ENCODE measurements at places on chromosomes 2 and 18. TPM values are rescaled to one million over a fixed set of nuclear protein-coding genes. Genes with fewer than 3 reads are reported as not detected.

GRCh38 chr2:226508683-226509082 is 290.9 kb downstream of the IRS1 start:
- no peak overlapping the region for H3K27ac ChIP-seq
- H3K4me1 ChIP-seq = no peaks in the 10 kb centered on the region
- no peaks in the 10 kb centered on the region for H3K27me3 ChIP-seq
- no peaks in the 10 kb centered on the region for H3K36me3 ChIP-seq

GRCh38 chr18:41871229-41872000 is 83.6 kb upstream of the PIK3C3 start:
- no peak overlapping the region for H3K4me3 ChIP-seq
- no peaks in the 10 kb centered on the region for H3K27me3 ChIP-seq
- DNase-seq = no peak
- H3K4me1 ChIP-seq = no peaks in the 10 kb centered on the region
- no peaks in the 10 kb centered on the region for H3K36me3 ChIP-seq

DNA sequence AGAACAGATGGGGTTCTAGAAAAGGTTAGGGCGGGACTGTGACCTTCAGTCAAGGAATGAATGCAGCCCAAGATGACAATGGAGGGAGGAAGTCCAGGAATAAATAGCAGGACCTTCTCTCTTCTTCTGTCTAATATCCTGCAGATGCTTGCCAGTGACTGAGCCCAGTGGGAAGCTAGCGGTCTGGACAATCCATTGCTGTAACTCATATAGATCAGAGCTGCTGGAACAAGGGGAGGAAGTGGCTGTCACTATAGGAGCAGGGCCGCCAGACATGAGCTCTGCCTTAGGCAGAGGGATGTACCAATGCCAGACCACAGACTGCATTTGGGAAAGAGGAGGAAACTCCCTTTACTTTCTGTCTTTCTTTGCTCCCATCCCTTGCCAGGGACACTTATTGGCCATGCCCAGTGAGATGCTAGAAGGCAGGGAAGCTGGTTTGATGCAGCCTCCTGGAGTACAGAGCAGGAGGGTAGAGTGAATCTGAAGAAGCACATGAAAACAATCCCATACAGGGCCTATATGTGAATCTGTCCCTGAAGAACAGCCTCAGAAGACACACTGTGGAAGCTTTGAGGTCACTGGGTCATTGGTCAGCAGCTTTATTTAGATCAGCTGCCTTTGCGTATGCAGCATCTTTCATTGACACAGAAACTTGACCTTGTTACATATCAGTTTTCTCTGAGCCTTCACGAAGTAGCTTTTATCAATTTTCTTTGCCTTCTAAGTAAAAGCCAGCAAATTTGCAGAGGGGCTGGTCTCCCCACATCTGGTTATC is 65.4 kb downstream of the CCDC85A start:
- H3K27ac ChIP-seq = no peak overlapping the region
- H3K27me3 ChIP-seq = no peaks in the 10 kb centered on the region
- no peaks in the 10 kb centered on the region for H3K4me1 ChIP-seq
- no peak overlapping the region for H3K4me3 ChIP-seq
- no peaks in the 10 kb centered on the region for H3K36me3 ChIP-seq
- no peak for DNase-seq

- H3K36me3 ChIP-seq = no peaks in the 10 kb centered on the region
- H3K4me3 ChIP-seq = no peak overlapping the region
- no peak for DNase-seq
- H3K27me3 ChIP-seq = no peaks in the 10 kb centered on the region
- no peak overlapping the region for H3K27ac ChIP-seq
Observed at GRCh38 chr18:34108206-34108605, 116.5 kb downstream of the NOL4 start.

SEMA4C gene
- 45.9 TPM for total RNA-seq

GRCh38 chr2:240299710-240300068 is 135.8 kb upstream of the GPC1 start:
- DNase-seq = no peak
- H3K4me3 ChIP-seq = no peak overlapping the region
- no peak overlapping the region for H3K27ac ChIP-seq
- H3K27me3 ChIP-seq = no peaks in the 10 kb centered on the region

- H3K4me1 ChIP-seq = no peaks in the 10 kb centered on the region
- H3K27ac ChIP-seq = no peak overlapping the region
- H3K36me3 ChIP-seq = no peaks in the 10 kb centered on the region
- H3K27me3 ChIP-seq = no peaks in the 10 kb centered on the region
- no peak for DNase-seq
- peak overlapping the region; percentile 19 for H3K4me3 ChIP-seq
Observed at GRCh38 chr2:148888003-148888501, 13.0 kb downstream of the KIF5C start.

- peak overlapping the region; percentile 54 for H3K4me3 ChIP-seq
- no peaks in the 10 kb centered on the region for H3K4me1 ChIP-seq
- H3K27ac ChIP-seq = peak overlapping the region; percentile 95
- no peaks in the 10 kb centered on the region for H3K36me3 ChIP-seq
Observed at GRCh38 chr18:9104244-9104901, 1.9 kb downstream of the NDUFV2 start.

DNA sequence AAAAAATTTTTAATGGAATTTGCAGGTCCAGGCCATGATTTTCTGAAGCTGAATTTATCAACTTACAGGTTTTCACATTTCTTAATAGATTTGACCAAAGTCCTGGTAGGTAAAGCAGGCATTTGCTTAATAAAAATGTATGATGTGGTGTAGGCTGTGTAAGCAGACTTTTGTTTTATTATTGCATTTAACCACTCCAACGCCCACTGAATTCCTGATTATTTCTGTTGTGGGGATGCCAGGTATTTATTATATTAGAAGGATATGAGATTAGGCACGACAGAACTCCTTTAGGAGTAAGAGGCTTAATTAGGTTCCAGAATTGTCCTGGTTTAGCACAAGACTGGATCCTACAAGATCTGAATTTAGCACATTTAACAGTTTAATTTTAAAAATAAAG is 111.1 kb downstream of the ADCYAP1 start:
- no peaks in the 10 kb centered on the region for H3K36me3 ChIP-seq
- DNase-seq = no peak
- no peaks in the 10 kb centered on the region for H3K27me3 ChIP-seq
- H3K4me3 ChIP-seq = no peak overlapping the region

GRCh38 chr18:37529863-37530262 is 35.7 kb downstream of the CELF4 start:
- DNase-seq = no peak
- no peaks in the 10 kb centered on the region for H3K4me1 ChIP-seq
- H3K4me3 ChIP-seq = no peak overlapping the region
- no peaks in the 10 kb centered on the region for H3K36me3 ChIP-seq
- H3K27ac ChIP-seq = no peak overlapping the region

GRCh38 chr2:152894051-152894450 is 175.6 kb downstream of the ARL6IP6 start:
- no peaks in the 10 kb centered on the region for H3K4me1 ChIP-seq
- H3K4me3 ChIP-seq = no peak overlapping the region
- H3K36me3 ChIP-seq = no peaks in the 10 kb centered on the region

FMNL2 gene
- total RNA-seq = 9.8 TPM

DNA sequence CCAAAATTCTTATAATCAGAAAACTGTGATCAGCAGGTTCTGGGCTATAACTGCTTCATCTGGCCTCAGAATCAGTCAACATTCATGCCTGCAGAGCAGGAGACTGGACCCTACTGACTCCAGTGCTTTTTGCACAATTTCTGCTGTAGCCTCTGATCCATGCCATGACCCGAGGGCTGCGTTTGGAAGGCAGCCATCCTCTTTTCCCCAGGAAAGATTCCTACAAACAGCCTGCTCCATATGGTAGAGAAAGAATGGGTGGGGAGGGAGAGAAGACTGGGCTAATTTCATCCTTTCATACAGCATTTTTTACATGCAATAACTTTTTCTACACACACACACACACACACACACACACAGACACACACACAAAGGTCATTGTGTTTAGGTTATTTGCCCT is 133.0 kb upstream of the MMADHC start:
- DNase-seq = no peak
- no peaks in the 10 kb centered on the region for H3K4me1 ChIP-seq
- H3K27ac ChIP-seq = no peak overlapping the region
- no peaks in the 10 kb centered on the region for H3K27me3 ChIP-seq
- no peak overlapping the region for H3K4me3 ChIP-seq

MCEE gene
- 41.4 TPM for total RNA-seq

PMS1 gene
- total RNA-seq = 23.8 TPM

DNA sequence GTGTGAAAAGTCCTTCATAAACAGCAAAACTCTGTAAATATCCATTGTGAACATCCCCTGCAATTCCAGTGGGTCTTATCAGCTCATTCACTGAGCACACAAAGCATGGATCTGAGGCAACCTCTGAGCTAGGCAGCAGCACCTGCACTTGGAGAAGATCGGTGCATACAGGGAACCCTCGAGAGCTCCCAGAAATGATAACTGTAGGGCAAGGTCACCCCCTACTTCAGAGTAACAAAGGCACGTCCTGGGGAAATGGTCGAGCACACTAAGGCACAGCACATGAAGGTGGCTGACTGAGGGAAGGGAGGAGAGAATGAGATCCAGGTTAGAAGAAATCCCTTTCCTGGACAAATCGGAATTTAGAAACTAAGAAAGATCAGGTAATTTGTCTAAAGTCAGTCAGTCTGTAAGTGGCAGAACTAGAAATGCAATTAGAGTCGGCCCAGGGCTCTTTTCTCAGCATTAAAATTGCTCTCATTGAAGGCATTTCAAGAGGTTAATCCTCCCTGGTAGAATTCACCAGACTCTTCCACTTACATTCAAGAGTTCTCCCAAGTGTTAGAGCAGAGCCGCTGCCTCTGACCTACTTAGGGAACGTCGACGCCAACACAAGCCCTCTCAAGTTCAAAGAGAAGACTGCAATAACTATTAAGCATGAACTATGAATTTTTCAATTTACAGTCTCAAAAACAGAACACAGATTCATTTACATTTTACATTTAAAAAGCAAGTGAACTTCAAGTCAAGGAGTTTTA is 45.9 kb downstream of the PXDN start:
- no peaks in the 10 kb centered on the region for H3K36me3 ChIP-seq
- no peaks in the 10 kb centered on the region for H3K27me3 ChIP-seq
- no peak overlapping the region for H3K4me3 ChIP-seq
- H3K27ac ChIP-seq = no peak overlapping the region
- peaks cover 2% of the 10 kb centered on the region for H3K4me1 ChIP-seq

ZAP70 gene
- total RNA-seq = 3.9 TPM

RAX gene
- 0.40 TPM for total RNA-seq

MBP gene
- total RNA-seq = 43.5 TPM

G6PC2 gene
- total RNA-seq = not detected

FAM110C gene
- total RNA-seq = 17.7 TPM

- H3K4me1 ChIP-seq = no peaks in the 10 kb centered on the region
- no peaks in the 10 kb centered on the region for H3K36me3 ChIP-seq
- no peak overlapping the region for H3K27ac ChIP-seq
- no peaks in the 10 kb centered on the region for H3K27me3 ChIP-seq
Observed at GRCh38 chr2:157894694-157895435, 18.7 kb upstream of the ACVR1 start.

C1QL2 gene
- total RNA-seq = 1.4 TPM

ST8SIA5 gene
- total RNA-seq = not detected

- H3K27me3 ChIP-seq = no peaks in the 10 kb centered on the region
- H3K4me3 ChIP-seq = no peak overlapping the region
- no peak for DNase-seq
- H3K36me3 ChIP-seq = no peaks in the 10 kb centered on the region
Observed at GRCh38 chr18:11511434-11512095, 97.8 kb upstream of the SLC35G4 start.

DNA sequence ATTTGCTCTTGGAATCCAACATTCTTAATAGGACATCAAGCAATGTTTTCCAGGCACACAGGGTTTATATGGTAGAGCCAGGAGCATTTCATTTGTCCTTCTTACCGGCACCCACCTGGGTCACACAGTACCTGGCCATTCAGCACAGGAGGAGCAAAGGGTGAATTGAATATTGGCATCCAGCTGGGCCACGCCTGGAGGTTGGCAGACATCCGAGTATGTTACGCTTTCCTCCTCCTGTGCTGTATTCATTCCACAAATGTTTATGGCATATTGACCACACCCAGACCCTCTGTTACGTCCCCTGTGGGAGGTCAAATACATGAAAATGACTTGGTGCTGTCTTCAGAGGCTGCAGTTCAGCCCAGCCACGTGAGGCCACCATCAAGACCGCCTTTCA is 206.2 kb downstream of the RTP5 start:
- H3K36me3 ChIP-seq = no peaks in the 10 kb centered on the region
- H3K27ac ChIP-seq = no peak overlapping the region
- H3K4me3 ChIP-seq = no peak overlapping the region
- H3K27me3 ChIP-seq = no peaks in the 10 kb centered on the region
- DNase-seq = no peak
- no peaks in the 10 kb centered on the region for H3K4me1 ChIP-seq

VWA3B gene
- total RNA-seq = 4.0 TPM

ARHGEF33 gene
- 2.2 TPM for total RNA-seq

DNA sequence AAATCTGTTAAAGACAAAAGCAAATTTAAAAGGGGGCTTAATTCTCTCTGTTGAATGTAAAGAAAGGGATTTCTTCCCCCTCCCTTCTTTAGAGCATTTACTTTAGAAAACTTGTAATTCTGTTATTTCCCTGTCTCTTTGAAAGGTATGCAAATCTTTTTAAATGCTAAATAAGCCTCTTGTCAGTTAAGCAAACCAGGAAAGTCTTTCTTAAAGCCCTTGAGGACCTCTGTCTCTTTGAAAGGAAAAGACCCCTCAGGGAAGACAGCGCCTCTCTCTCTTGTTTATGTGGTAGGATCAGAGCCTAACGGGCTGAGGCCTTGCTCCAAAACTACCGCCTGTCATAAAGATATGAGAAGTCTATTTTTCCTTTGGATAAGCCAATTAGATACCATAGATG is 139.9 kb upstream of the CDH7 start:
- H3K36me3 ChIP-seq = no peaks in the 10 kb centered on the region
- no peaks in the 10 kb centered on the region for H3K4me1 ChIP-seq
- no peak overlapping the region for H3K4me3 ChIP-seq
- no peak for DNase-seq
- no peak overlapping the region for H3K27ac ChIP-seq

DNA sequence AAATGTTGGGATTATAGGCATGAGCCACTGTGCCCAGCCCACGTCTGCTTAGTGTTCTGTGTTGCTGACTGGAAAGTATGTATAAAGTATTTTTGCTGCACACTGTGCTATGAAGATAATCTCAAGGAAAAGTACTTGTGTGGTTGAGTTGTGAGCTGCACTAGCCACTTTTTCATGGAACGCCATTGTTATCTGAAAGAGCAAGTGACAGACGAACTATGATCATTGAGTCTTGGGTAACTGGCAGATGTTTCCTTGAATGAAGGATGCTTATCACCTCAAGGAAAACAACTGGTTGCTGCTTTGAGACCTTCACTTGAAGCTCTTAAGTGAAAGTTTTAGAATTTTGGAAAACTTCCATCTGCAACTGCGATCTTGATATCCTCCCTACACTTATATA is 82.2 kb upstream of the KCTD1 start:
- no peak overlapping the region for H3K4me3 ChIP-seq
- H3K36me3 ChIP-seq = no peaks in the 10 kb centered on the region
- H3K27me3 ChIP-seq = no peaks in the 10 kb centered on the region

- no peak for DNase-seq
- no peak overlapping the region for H3K27ac ChIP-seq
- no peaks in the 10 kb centered on the region for H3K4me1 ChIP-seq
Observed at GRCh38 chr2:232473467-232473890, 14.2 kb downstream of the ECEL1 start.

Data from prostate gland (tissue), 2 donors.